ENCODE measurements at places on chromosomes 12 and 14.

DNA sequence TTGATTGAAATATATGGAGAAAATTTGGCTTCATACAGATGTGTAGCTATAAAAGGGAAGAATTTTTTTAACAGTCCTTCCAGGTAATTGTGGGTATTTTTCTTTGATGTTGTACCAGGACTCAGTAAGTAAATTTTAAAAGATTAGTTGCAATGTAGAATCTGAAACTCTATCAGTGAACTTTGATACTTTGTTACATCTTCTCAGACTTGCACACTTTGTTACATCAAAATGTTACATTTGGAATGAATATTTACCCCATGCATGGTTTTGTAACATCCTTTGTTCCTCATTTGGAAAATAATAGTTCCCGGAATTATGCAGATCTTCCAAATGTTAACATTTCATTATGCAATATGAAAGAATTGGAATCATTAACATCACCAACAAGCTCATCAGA lies 13.8 kb downstream of the MTHFD1 start:
- no peak for DNase-seq

- no peak for DNase-seq
These were observed 128.8 kb downstream of the VRK1 start for GRCh38 chr14:96926001-96926400.

DNA sequence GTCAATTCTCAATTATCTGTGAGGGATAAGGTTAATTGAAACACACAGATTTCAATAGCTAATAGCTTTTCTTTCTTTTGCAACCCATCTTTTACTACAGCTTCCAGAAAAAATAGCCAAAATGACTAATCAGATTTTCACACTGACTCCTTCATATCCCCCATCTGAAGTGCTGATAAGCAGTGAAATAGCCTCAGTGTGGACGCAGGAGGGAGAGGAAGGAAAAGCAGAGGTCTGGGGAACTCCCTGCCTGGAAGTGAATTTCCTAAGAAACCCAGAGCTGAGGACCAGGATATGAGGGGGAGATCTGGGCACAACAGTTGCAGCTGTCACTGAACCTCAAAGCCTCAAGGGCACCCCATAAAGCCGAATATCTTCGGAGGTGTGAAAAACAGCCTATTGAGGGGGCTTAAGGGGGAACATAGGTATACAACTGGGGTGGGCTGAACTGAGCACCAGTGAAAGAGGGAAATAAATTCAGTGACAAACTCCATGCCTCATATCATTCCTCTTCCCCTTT lies 60.9 kb downstream of the EMP1 start:
- DNase-seq = no peak

GRCh38 chr12:81070846-81071245 lies 7.0 kb upstream of the ACSS3 start:
- no peak for DNase-seq
